ENCODE measurements at places on chromosomes 4 and X.

- DNase-seq, result no peak
These were observed 749.5 kb upstream of the PCDH7 start for GRCh38 chr4:29970626-29971025.

GRCh38 chr4:129748991-129749390, 653.0 kb downstream of the C4orf33 start:
- no peak for DNase-seq

DNA sequence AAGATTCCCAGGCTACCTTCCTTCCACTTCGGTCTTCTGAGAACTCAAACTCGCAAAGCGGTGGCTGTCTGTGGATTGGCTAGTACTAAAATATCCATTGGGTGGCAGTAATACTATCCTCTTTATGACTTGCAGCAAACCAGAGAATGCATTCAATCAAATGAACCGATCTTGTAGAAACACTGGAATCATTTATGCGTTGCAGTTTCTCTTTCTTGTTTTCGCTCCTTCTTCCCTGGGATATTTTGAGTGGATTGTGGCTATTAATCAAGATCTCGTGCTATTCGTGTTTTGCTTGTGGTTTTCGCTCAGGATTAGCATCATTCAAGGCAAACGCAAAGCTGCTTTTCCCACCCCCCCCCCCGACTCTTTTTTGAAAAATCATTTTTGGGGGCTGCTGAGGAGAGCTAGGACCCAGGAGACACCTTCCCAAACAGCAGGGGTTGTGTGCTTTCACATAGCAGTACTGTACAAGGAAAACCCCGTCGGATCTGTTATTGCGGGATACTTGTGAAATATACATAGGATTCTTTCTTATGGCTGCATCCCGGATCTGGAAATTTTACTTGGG, at the start of gene IL1RAPL1:
Gene IL1RAPL1 (plus strand): TSS at position 466 of the 571 bp plus-strand sequence.
- DNase-seq, result no peak

DNA sequence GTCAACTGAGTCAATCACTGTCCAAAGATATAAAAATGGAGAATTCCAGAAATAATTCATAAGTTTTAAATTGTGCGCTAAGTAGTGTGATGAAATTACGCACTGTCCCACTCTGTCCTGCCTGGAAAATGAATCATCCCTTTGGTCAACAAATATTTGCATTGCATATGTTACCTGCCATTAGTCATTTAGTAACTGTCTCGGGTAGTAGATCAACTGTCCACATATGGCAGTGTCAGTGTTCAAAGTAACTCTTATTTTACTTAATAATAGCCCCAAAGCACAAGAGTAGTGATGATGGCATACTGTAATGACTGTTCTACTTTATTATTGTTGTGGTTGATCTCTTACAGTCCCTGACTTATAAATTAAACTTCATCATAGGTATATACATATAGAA, 3.4 kb downstream of the YTHDC1 start:
- DNase-seq, result no peak

- DNase-seq, result no peak
These were observed 49.2 kb upstream of the TAB3 start for GRCh38 chrX:30938295-30938694.

- DNase-seq, result no peak
These were observed 37.2 kb upstream of the GPR78 start for GRCh38 chr4:8542776-8543525.

DNA sequence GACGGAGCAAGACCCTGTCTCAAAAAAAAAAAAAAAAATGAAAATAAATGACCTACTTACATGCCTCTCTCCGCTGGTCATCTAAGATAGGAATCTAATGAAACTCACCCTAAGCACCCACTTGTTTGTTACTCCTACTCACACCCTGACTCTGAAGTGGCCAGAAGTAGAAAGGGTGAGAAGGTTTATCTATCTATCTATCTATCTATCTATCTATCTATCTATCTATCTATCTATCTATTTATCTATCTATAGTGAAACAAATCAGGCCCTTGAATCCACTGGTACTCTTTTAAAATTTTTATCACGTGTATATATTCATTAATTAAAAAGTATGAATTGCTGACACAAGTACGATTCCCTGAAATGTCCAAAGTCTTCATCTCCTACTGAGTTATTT, 75.2 kb downstream of the SLC10A7 start:
- no peak for DNase-seq

DNA sequence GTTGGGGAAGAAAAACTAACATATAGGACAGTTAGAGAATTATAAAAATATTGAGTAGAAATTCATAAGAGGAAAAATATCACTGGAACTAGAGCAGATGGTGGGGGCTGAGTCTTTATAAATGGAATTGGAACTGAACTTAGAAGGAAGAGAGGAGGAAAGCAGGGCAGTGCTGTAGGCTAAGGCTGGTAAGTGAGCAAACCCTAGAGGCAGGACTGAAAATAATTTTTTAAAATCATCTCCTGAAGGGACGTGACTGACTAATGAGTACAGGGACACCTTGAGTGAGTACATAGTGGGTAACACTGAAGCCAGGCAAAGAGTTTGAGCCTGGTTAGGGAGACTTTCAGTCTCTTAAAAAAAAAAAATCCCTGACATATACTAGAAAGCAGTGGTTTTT, 63.3 kb downstream of the GALNT7 start:
- DNase-seq, result no peak

- no peak for DNase-seq
These were observed 148.8 kb upstream of the MID1 start for GRCh38 chrX:10769195-10769594.

GRCh38 chr4:33316033-33316432, 2595.9 kb downstream of the PCDH7 start:
- DNase-seq, result no peak

- no peak for DNase-seq
These were observed 8.2 kb downstream of the RTL3 start for GRCh38 chrX:78650906-78651437.

DNA sequence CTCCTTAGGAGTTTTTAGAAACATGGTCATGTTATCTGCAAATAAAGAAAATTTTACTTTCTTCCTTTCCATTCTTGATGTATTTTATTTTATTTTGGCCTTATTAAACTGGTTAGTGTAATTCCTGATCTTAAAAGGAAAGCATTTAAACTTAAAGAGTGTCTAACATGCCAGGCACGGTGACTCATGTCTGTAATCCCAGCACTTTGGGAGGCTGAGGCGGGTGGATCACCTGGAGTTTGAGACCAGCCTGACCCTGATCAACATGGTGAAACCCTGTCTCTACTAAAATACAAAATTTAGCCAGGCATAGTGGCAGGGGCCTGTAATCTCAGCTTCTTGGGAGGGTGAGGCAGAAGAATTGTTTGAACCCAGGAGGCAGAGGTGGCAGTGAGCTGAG, 281.3 kb downstream of the PTTG2 start:
- no peak for DNase-seq

DNA sequence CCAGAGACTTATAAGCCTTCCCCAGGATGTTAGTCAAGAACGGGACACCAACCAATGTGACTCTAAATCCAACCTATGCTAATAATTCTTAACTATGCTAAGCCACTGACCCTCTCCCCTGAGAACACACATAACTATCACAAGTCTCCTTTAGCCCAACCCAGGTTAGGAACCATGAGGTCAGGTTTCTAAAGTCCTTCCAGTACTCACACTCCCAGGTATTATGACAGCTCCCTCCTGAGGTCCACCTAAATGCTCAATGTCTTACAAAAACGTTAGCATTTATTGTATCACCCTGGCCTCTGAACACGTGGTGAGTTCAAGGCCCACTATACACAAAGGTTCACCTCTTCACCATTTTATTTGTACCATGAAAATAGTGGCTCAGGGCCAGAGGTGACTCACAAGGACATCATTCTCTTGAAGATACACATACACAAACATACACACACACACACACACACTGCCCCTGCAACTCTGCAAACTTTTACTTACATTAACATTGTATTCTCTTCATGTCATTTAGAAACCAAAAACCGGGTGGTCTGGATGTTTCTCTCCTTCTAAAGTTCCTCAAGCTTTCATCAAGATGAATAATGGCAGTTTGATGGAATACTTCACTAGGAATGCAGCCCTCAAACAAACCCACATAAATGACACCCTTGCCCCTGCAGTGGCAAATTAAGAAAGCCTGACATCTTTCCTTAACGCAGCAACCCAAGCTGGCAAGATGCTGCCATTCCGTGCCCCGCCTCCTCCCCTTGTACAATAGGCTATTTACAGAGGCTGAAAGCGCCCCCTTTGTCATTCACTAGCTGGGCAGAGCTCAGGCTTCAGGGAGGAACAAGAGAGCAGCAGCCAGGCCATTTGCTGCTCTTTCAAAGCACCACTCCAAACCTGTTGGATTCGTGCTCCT, 17.7 kb downstream of the ACSL1 start:
- DNase-seq, result no peak

- no peak for DNase-seq
These were observed 32.7 kb downstream of the PROM1 start for GRCh38 chr4:16051132-16051531.

DNA sequence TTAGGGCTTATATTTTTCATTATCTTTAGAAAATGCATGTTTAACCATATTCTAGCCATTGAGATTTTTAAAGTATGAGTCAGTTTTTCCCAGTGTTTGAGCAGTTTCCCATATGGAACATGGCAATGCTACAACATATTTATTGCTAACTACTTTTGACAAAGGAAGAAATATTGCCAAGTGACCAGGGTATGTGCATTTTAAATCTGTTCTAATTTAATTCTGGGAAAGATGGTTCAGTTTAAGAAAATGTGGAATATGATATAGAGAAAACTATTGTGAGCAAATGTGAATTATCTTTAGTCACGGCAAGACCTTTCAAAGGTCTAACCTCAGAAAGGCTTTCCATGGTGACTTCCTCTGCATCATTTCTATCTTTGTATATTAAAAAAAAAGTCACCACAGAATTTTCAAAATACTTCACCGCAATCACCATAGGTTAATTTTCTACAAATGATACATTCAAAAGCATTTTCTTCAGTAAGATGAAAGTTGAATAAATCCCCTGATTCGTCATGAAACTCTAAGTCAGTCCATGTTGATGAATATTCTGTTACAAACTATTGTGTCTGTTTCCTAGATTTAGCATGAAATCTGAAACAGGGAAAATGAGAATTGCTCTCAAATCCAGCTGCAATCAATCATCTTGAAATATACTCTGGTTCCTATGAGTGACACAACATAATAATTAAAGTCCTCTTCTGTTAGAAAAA, 2349.0 kb upstream of the TENM3 start:
- no peak for DNase-seq

- DNase-seq, result peak; percentile 32
These were observed 8.7 kb downstream of the RIPPLY1 start for GRCh38 chrX:106894392-106894909.

- no peak for DNase-seq
These were observed 65.0 kb downstream of the ZFYVE28 start for GRCh38 chr4:2353222-2354107.

DNA sequence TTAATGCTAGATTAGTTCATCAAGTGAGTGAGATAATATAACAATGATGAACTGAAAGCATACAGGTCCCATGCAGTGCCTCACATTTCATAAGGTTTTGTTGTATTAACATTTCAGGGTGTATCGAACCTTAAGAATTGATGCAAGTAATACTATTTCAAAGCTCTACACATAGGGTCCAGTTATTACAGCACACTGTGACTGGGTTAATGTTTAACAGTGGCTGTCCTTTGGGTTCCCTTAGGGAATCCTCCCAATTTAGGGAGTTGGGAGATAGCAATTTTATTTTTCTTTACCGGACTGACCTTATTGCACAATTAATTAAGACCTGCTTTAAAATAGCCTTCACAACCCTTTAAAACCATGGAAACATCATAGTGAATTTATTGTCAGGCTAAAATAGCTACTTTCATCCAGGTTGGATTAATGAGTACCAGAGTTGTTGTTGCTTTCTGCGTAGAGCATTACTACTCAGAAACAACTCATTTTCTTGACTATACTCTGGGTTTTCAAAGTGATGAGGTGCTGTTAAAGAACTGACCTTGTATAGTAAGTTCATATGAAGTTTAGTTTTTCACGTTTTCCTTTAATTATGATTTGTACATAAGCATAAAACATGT, 134.4 kb downstream of the AKAP4 start:
- DNase-seq, result no peak

- DNase-seq, result no peak
These were observed 115.5 kb downstream of the FNIP2 start for GRCh38 chr4:158884280-158884679.

GRCh38 chr4:166460769-166461550, 587.9 kb downstream of the TLL1 start:
- no peak for DNase-seq

GRCh38 chr4:14143892-14144291, 516.4 kb upstream of the BOD1L1 start:
- no peak for DNase-seq

GRCh38 chr4:122383341-122383740, 4.5 kb downstream of the ADAD1 start:
- DNase-seq, result no peak

DNA sequence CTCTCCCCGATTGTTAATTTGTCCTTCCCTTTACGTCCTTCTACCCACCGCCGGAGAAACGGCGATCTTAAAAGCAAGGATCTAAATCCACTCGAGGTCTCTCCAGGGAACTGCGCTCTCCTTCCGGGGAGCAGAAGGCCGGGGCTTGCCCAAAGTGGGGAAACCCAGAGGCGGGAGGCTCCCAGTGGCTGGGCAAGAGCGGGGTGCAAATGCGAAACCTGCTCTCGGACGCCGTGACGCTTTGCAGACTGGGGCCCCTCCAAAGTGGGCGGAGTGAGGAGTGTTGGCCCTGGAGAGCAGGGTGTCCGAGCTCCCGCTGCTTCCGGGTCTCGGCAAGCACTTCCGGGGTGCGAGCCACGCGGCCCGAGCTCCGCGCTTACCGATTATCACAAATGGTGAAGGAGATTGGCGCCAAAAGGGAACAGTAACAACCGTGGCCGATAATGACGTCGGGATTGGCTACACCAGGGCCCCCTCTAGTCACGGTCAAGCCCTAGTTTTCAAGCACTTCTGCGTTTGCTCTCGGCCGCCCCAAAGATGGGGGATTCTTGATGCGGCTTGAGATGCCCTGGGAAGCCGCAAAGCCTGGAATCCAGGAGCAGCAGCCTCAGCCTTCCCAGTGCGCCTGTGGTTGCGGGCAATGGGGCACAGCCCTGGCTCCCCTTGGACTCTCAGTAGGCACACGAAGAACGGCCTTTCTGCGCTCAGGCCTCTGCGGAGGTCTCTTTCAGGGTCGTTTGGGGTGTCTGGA, 29.0 kb downstream of the HAND2 start:
- no peak for DNase-seq

DNA sequence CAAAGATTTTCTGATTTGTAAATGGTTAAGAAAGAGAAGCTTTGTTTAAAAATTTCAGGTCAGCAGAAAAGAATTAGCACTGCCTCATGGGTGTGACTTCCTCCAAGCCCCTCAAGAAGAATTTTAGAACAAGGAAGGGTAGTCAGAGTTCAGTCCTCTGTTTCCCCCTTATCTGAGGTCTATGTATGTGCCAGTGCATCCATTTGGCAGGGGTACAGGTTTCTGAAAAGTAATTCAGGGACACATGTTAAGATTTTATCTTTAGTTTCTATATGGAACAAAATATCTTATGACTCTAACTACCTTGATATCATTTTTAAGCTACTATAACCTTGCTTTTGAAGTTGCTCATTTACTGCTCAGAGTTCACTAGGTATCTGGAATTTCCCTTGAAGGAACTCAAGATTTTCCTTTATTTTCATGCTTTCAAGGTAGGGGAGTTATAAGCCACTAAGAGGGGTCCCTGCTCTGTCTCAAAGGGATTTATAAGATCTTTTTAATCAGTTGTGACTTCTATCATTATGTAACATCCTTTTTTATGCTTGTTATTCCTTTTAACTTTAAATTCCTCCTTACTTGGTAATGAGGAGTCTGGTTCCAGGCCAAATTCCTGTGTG, 24.4 kb upstream of the PLK4 start:
- no peak for DNase-seq

Data from T follicular helper cell (primary cell).